Thymus (tissue), 14 donors: ENCODE measurements at places on chromosomes 16 and 17. TPM values are rescaled to one million over a fixed set of nuclear protein-coding genes. Genes with fewer than 3 reads are reported as not detected.

The TAC4 gene
- polyA plus RNA-seq, result 0.32 TPM

The SLC5A2 gene
- 2.8 TPM for polyA plus RNA-seq

The MYH1 gene
- polyA plus RNA-seq, result 0.23 TPM

The PAQR4 gene
- polyA plus RNA-seq, result 9.5 TPM

The MYH11 gene
- polyA plus RNA-seq, result 26.6 TPM

The BICDL2 gene
- polyA plus RNA-seq, result 6.0 TPM

The ATAD5 gene
- 1.1 TPM for polyA plus RNA-seq

The ZG16B gene
- 1.2 TPM for polyA plus RNA-seq

The ACLY gene
- 26.6 TPM for polyA plus RNA-seq

The MYOCD gene
- polyA plus RNA-seq, result 0.80 TPM

The SSTR5 gene
- not detected for polyA plus RNA-seq

The KRT33A gene
- 1.4 TPM for polyA plus RNA-seq
